ENCODE measurements at places on chromosomes 12 and 14.

DNA sequence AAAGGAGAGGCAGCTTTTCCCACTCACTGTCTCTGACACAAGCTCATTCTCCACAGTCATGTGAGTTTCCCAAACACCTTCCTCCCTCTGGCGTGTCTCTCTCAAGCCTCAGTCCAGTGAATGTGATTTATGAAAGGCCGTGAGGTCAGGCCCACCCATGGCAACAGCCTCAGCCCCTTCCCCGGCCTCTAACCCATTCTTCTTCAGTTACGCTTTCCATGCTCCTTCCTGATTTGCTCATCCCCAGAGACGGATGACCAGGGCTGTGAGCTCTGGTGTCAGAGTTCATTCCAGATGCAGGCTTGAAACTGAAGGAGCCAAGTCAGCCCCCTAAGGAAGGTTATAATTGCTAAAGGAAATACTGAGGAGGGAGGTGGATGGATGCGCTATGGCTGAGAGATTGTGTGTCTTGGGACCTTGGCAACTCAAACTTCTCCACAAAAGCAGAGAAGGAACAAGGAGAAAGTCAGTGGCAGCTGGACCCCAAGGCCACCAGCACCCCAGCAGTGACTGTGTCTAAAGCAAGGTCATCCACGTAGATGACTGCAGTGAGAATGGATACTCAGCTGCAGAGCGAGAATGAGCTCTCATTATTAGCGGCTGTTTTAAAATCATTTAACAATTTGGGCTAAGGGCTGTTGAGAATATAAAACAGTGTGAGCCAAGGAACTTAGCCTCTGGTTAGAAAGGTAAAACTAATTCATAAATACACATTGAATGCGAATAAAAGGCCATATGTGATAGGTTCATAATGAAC, 84.1 kb downstream of the FBXL14 start:
- no peak for DNase-seq

DNA sequence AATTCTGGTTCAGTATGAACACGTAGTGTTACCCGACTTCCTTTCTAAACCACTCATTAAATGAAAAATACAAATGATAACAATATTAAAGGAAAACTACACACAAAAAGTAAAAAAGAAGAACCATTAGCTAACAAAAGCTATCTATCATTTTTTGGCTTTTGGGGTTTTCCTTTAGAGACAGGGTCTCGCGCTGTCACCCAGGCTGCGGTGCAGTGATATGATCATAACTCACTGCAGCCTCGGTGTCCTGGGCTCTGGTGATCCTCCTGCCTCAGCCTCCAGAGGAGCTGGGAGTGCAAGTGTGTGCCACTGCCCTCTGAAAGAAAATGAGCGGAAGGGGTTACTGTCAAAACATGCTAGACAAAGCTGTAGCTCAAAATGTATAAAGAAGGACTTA, 238.2 kb upstream of the AVPR1A start:
- no peak for DNase-seq

DNA sequence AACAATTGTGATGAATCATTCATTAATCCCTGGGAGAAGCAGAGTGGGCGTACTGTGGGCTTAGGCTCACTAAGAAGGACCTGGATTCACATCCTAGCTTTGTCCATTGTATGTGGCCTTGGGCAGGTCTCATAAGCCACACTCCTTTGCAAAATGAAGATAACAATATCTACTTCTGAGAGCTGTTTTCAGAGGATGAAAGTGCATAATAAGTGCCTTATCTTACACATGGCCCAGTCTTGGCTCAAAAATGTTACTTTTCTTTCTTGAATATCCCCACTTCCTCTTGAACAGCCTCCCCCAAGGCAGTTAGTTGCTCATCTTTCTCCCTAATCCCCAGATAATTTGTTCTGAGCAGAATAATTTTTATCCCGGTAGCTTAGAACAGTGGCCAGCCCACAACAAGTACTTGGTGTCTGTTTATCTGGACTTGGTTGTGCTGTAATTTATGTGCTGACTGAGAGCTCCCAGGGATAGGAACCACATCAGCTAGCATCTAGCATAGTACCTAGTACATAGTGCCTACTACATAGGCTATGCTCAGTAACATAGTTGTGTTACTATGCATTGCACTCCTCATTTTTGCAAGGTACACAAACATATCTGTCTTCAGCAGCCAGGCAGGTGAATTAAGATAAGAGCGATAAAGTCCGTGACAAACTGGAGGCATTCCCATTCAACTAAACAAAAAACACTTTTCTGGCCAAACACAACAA, 61.7 kb upstream of the NUDT4 start:
- no peak for DNase-seq

GRCh38 chr14:52923902-52924575, 26.8 kb downstream of the FERMT2 start:
- DNase-seq, result no peak

DNA sequence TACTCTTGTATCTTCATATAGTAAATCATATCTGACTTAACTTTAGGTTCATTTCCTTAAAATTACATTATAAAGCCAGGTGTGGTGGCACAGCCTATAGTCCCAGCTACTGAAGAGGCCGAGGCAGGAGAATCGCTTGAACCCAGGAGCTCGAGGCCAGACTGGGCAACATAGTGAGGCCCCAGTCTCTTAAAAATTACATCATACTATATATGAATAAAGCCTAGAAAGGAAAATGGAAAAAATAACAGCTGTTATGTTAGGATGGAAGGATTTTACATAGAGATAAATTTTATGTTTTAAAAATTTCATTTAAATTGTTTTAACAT, 4.2 kb downstream of the HECTD1 start:
- DNase-seq, result no peak

- no peak for DNase-seq
Measured at GRCh38 chr12:30928356-30929244, 2.1 kb downstream of the TSPAN11 start.

- DNase-seq, result no peak
Measured at GRCh38 chr14:101176535-101177205, 273.1 kb upstream of the RTL1 start.

DNA sequence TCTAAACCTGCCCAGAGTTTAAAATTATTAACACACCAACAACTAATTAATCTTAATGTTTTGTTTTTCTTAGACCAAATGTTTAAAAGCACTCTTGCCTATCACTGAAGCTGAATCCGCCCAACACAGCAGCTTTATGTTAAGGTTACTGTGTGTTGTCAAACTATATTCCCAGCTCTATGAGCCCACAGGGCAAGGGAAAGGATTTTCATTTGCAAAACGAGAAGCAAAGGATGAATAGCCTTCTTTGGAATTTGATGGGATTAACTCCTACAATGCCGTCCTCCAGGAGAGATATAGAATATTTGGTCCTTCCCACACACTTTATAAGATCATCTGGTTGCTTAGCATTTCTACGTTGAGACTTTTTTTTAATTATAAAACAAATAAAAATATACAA, 43.7 kb downstream of the DUSP16 start:
- peak; percentile 29 for DNase-seq

DNA sequence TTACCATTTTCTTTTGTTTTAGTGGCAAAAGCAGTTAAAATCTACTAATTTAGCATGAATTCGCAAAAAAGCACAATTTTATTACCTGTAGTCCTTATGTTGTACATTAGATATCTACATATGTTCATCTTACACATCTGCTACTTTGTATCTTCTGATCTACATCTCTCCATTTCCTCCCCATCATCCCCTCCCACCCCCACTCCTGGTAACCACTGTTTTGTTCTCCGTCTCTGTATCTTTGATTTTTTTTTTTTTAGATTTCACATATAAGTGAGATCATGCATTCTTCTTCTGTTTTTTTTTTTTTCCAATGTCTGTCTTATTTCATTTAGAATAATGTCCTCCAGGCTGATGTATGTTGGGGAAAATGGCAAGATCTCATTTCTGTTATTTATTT, 922.7 kb downstream of the VRK1 start:
- DNase-seq, result no peak

- no peak for DNase-seq
Measured at GRCh38 chr14:39342768-39343167, 89.5 kb downstream of the FBXO33 start.

GRCh38 chr12:98113548-98113947, 401.8 kb upstream of the TMPO start:
- no peak for DNase-seq

DNA sequence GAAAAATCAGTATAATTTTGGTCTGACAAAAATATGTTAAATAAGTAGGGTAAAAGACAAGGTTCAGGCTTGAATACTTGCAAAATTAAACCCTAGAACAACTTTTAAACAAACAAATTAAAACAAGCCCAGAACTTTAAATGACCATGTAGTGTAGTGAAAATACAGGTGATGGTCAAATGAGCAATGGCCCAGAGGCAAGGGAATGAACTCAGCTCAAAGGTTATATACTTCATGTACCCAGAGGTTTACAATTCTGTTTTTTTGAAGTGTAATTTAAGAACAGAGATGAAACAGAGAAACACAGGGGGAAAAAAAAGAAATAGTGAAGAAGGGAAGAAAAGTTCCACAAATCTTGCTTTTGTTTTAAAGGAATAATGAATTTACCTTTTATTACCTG, 949.2 kb downstream of the TRHDE start:
- no peak for DNase-seq

GRCh38 chr12:54475537-54475936, 2.1 kb upstream of the GTSF1 start:
- peak; percentile 66 for DNase-seq

GRCh38 chr12:113886721-113887120, 79.4 kb downstream of the RBM19 start:
- DNase-seq, result no peak

DNA sequence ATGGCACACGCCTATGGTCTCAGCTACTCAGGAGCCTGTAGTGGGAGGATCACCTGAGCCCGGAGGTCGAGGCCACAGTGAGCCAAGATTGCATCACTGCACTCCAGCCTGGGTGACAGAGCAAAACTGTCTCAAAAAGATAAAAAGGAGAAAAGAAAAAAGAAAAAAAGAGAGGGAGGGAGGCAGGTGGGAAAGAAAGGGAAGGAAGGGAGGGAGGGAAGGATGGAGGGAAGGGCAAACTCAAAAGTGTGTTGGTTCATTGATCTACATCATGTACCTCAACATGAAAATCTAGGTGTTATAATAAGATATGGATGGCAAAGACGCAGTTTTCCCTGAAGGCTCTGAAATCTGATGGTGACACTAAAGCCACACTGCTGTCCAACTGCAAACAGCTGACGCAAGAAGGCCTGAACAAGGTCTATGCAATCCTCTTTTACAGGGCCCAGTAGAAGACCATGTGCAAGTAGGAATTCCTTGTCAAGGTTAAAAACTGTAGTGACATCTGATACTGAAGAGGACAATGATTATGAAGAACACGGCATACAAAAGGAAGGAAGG, 143.6 kb downstream of the ITPR2 start:
- DNase-seq, result no peak

DNA sequence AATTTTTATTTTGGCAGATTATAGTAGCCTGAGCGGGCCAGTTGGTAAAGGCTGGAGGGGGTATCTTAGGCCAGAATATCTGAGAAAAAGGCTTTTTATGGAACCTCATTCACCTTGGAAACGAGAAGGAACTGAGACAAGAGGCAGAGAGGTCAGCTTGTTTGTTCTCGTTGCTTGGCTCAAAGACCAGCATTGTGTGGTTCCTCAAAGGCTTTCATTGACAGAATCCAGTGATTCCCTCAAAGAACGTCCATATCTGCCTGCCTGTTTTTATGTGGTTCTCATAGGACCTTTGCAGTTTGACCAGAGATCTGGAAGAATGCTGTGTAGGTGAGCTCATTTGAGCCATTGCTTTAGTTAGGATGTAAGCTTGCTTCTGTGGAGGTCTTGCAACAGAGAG, 117.3 kb downstream of the CFAP54 start:
- no peak for DNase-seq

DNA sequence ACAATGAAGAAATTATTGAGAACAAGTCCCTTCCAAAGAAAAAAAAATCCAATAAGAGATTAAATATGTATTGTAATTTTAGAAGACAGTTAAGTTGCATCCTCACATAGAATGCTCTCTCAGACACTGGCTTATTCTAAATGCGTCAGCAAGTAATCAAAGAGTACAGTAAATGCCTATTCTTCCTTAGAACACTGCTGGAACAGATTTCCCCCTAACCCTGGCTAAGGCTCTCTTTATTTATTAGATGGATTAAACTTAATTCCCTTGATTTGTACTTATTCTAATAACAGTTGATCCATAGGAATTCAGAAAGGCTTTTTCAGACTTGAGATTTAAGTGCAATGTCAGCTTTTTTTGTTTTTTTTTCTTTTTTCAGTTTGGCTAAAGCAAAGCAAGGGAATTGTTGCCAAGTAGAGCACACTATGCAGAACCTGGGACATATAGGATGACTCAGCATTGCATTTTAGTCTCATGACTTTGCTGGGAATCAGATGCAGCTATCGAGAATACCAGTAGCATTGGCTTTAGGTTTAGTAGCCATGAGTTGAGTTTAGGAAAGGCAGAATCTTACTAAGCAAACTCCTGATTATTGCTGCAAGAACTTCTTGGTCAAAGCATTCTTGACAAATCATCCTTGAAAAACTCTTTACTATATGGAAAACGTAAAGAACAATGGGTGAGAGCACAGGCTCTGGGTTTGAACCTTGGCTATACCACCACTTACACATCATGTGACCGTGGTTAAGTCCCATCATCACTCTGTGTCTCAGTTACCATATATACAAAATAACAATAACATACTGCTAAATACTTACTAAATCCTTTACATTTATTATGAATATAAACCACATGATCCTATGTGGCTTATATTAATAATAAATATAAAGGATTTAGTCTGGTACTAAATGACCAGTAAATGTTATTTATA, 26.7 kb downstream of the MED21 start:
- peak; percentile 80 for DNase-seq

GRCh38 chr12:52226446-52226845, 6.6 kb upstream of the KRT7 start:
- DNase-seq, result no peak

- DNase-seq, result peak; percentile 80
Measured at GRCh38 chr12:66087365-66087943, 43.1 kb downstream of the LLPH start.

- peak; percentile 27 for DNase-seq
Measured at GRCh38 chr12:79848339-79848738, 86.6 kb downstream of the PPP1R12A start.

GRCh38 chr12:93050026-93050747, 121.1 kb upstream of the EEA1 start:
- DNase-seq, result peak; percentile 74

Measured in EH (cell line).